ENCODE measurements at places on chromosomes 6 and 20.

GRCh38 chr6:121157906-121158305 lies 176.4 kb downstream of the TBC1D32 start:
- DNase-seq = no peak

GRCh38 chr6:163355426-163355991 lies 59.0 kb upstream of the QKI start:
- no peak for DNase-seq

DNA sequence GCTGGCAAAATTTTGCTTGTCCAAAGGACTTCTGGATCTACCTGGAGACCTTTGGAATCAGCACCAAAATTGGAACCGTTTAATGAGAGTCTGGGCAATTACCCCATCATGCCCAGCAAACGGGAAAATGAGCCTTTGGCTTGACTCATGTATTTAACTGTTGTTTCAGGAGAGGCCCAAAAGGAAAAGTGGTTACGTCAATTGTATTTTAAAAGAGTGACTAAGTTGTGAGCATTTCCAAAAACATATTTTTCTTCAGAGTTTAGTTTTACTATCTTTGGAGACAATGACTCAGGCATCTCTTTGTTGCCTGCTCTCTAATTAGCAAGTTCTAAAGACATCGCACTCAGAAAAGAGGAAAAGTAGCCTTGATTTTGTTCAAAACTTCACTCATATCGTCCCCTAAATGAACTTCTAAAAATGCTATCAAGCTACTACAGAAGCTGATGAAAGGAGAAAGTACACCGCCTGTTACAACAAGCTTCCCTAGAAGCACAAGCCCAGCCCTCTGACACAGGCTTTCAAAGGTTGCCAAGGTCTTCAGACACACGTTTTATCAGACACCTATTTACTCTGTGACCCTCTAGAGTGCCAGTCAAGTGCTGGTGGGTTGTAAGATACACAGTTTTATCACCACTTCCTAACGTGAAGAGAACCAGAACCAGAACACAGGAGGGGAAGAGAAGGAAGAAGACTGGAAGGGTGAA lies 146.2 kb downstream of the TBX18 start:
- DNase-seq = no peak

- DNase-seq = no peak
Measured at GRCh38 chr6:53398247-53399026, 49.7 kb upstream of the ELOVL5 start.

DNA sequence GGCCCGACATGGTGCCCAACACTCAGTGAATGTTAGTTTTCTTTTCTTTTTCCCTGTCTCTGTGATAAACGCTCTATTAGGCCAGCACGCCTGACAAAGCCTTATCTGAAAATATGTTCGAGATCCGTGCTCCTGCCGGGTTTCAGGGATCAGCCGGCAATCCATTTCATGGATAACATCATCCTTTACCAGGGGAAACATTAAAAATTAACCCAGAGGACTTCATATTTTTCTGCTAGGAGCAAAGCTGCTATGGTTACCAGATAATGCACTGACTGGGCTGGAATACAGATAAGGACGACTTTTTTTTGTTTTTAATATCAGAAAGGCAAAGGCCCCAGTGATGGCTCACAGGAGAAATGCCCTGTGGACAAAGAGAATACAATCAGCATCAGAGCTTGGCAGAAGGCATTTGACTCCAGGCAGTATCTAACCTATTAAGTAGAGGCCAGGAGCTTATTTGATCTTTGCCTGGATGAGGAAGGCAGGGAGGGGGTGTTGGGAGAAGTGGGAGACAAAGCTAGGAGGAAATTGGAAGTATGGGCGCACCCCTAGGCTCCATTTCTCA lies 482.0 kb upstream of the CHD6 start:
- no peak for DNase-seq

GRCh38 chr6:10081957-10082356 lies 332.9 kb downstream of the TFAP2A start:
- no peak for DNase-seq

- DNase-seq = no peak
Measured at GRCh38 chr20:11347738-11348137, 570.0 kb upstream of the BTBD3 start.

DNA sequence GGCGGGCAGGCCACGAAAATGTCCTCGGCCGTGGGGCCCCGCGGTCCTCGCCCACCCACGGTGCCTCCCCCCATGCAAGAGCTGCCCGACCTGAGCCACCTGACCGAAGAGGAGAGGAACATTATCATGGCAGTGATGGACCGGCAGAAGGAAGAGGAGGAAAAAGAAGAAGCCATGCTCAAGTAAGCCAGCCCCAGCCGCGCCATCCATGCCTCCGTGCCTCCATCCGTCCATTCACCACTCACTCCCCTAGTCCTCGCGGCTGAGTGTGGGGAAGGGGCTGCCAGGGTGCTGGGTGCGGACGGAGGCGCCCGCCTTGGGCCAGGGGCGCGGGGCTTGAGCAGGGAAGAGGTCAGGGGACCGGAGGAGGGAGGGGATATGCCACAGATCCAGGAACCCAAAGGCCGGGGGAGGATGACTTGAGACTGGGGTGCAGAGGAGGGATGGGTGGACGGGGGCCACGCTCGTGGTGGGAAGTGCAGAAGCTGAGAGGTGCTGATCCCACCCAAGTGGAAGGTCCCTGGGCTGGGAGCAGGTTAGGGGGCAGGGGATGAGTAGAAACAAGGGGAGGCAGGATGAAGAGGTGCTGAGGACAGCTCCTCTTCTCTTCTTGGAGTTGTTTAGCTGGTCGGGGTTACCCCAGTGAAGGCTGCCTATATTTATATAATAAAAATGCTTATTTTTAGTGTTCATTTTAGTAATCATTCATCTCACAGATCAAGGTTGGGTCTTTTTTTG lies 825 bp downstream of the RIMS1 start:
- DNase-seq = no peak

GRCh38 chr20:12723811-12724210 lies 285.0 kb upstream of the SPTLC3 start:
- no peak for DNase-seq

GRCh38 chr20:12112089-12112474 lies 194.4 kb downstream of the BTBD3 start:
- no peak for DNase-seq

GRCh38 chr20:33120934-33121333 lies 41.5 kb downstream of the BPIFB4 start:
- no peak for DNase-seq

GRCh38 chr6:166078294-166078693 lies 89.4 kb downstream of the TBXT start:
- DNase-seq = no peak

GRCh38 chr6:53461041-53461656 lies 83.8 kb downstream of the GCLC start:
- no peak for DNase-seq

- DNase-seq = no peak
Measured at GRCh38 chr6:32627831-32628230, 9.4 kb upstream of the HLA-DQA1 start.

- DNase-seq = no peak
Measured at GRCh38 chr6:162940426-162940825, 212.7 kb downstream of the PACRG start.

- DNase-seq = no peak
Measured at GRCh38 chr6:235763-236360, 56.4 kb upstream of the DUSP22 start.

GRCh38 chr6:166563200-166563599 lies 23.3 kb downstream of the RAMACL start:
- DNase-seq = no peak

GRCh38 chr6:47007657-47008396 lies 34.3 kb downstream of the ADGRF1 start:
- no peak for DNase-seq

DNA sequence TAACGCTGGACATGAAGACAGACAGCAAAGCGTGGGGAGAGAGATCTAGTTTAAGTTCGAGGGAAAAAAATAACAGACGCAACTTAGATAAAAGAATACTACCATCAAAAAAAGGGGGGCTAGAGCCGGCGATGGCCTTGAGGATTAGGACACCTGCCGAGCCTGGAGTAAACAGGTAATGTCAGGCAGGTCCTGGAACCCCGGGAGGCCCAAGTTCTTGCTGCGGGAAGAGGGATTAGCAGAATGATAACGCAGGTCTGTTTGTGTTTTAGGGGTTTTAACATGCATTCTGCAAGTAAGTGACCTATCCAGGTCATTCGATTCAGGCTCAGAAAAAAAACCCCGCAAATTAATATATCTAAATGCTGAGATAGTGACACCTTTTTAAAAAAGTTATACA lies 754 bp upstream of the TMEM170B start:
- no peak for DNase-seq

DNA sequence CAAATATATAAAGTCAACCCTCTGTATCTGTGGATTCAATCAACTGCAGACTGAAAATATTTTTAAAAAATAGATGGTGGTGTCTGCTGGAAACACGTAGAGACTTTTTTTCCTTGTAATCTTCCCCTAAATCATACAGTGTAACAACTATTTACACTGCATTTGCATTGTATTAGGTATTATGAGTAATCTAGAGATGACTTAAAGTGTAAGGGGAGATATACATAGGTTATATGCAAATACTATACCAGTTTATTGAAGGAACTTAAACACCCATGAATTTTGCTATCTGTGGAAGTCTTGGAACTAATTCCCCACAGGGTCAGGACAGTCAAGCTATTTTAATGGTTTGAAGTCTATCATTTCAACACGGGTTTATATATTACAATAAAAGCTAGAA lies 10.2 kb downstream of the HDAC2 start:
- no peak for DNase-seq

DNA sequence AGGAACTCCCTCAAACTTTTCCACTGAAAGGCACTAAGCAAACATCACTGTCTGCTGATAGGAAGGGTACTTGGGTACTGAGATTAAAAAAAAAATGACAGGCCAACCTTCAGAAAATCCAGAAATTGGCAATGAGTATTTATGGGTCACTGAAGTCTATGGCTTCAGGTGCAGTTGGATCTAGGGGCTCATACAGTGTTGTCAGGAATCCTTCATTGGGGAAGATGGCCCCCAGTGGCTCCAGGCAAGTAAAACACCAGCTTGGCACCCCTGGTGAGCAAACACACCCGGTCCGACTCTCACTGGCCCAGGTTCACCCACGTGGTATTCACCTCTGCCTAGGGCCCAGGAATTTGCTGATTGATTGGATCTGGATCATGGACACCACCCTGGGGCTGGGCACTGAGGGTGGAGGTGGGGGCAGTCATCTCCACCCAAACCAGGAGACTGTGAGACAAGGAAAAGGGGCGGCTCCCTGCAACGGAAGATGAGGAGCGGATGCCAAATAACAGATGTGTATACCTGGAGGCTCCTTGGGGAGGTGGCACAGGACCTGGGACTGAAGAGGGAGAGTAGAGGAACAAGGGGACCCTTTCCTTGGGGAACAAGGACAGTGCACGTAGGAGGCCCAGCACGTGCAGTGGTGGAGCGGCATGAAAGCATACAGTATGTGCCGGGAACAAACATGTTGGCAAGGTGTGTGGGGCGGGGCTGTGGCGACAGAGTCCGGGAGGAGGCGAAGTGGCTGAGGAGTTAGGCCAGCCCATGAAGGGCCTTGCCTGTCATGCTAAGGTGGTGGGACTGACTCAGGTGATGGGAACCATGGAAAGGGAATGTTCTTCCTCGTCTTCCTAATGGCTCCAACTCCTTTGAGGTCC lies 4.7 kb downstream of the SLC2A10 start:
- DNase-seq = no peak

DNA sequence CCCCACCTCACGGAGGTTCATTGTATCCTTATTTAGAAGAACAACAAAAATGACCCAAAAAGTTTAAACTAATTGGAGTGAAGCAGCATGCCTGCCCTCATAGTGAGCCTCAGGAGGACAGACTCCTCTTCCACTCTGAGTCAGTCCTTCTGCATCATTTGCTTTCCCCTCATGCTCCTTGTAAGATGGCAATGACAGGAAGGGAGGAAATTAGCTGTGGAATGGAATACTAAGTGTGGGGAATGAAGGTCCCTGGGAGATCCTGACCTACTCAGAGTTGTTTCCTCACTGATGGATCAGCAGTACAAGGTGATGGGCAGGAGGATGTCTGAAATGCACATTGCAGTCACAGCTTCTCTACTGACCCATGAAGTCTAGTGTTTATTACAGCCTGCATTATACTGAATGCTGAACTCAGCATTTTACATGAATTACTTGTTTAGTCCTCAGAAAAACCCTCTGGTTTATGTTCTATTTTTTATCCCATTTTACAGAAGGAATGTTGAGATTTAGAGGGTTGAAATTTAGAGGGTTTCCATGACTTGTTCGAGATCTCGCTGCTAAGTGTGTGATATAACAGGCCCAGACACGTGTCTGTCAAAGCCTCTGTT lies 212.0 kb upstream of the PCSK2 start:
- DNase-seq = no peak

DNA sequence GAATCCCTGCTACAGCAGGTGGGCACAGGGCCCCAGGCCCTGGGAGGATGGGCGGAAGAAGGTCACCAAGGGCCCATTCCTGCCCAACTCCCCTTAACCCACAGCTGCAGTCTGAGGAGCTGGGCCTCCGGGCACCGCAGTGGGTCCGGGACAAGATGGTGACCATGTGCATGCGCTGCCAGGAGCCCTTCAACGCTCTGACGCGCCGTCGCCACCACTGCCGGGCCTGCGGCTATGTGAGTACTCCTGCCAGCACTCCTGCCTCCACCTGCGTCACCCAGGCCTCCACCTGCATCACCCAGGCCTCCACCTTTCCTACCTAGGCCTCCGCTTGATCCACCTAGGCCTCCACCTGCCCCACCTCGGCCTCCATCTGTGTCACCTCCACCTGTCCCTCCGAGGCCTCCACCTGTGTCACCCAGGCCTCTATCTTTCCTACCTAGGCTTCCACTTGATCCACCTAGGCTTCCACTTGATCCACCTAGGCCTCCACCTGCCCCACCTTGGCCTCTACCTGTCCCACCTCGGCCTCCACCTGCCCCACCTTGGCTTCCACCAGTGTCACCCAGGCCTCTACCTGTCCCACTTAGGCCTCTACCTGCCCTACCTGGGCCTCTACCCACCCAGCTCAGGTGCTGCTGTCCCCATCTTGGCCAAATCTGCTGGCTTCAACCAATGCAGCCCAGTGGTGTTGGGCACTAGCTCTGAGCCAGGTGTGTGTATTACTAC lies 16.8 kb downstream of the FGD2 start:
- no peak for DNase-seq

DNA sequence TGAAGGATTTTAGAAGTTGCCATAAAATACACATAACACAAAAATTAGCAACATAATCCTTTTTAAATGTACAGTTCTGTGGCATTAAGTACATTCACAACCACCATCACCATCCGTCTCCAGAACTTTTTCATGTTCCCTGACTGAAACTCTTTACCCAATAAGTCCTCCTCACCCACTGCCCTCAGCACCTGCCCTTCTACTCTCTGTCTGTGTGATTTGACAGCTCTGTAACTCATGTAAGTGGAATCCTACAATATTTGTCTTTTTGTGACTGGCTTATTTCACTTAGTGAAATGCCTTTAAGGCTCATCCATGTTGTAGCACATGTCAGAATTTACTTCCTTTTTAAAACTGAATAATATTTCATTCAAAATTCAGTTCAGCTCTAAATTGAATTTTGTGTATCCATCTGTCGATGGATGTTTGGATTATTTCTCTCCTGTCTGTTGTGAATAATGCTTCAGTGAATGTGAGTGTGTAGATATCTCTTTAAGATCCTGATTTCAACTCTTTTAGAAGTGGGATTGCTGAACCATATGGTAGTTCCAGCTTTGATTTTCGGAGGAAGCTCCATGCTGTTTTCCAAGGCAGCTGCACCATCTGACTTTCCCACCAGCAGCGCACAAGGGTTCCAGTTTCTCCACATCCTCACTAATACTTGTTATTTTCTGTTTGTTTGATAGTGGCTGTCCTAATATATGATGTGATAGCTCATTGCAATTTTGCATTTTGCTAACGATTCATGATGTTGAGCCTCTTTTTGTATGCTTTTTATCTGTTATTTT lies 4.2 kb downstream of the ENTPD6 start:
- DNase-seq = no peak

Measured in activated T-helper 1 cell treated with anti-CD3 and anti-CD28 coated beads, Interleukin-2, amount 50 U/mL, for 16 hours (primary cell).